SJSA1 (cell line): ENCODE measurements at places on chromosomes 13 and 19.

DNA sequence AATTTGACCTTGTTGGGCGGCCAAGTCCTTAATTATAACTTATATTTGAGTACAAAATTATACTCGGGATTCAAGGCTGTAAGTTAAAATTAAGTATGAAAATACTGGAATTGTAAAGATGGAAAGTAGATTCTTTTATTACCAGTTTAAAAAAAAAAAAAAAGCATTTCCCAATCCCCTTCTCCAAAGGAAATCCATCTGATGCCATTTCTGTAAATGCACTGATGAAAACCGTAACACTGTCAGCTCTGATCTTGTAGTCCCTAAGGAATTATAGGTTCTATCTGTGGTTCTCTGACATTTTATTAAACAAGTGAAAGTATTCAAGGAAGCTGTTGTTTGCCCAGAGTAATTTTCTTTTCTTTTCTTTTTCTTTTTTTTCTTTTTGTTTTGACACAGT, 41.6 kb upstream of the HNRNPA1L2 start:
- no peak for DNase-seq

DNA sequence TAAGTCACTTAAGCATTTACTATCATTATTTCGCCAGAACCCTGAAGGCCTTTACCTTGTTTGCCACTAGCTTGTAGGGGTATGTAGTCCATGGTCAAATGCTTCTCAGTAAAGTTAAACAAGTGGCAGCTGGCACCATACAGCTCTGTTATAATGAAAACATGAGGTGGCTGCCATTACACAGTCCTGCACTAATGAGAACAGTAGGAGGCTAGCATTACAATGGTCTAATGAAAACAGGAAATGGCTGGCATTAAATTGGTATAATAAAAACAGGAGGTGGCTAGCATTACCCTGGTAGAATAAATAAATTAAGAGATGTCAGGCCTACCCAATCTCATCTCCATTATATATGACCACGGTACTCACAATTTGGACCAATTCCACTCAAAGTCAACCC, 107.5 kb downstream of the PCDH17 start:
- no peak for DNase-seq

DNA sequence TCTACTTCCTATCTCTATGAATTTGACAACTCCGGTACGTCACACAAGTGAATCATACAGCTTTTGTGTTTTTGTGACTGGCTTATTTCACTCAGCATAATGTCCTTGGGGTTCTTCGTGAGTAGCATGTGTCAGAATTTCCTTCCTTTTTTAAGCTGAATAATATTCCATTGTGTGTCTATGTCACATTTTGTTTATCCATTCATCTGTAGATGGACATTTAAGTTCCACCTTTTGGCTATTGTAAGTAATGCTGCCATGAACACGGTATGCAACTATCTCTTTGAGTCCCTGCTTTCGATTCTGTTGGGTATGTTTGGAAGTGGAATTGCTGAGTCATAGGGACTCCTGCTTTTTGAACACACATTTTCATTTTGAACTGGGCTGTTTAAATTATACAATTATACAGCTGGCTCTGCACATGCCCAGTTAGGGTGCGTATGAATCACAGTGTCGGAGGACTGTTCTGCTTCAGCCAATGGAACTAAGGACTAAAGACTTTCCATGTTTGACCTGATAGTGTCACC, 43.0 kb upstream of the C13orf42 start:
- DNase-seq = peak; percentile 27

GRCh38 chr19:57825511-57825910, 4.6 kb upstream of the ZNF587B start:
- no peak for DNase-seq

GRCh38 chr19:12052091-12052496, 667 bp downstream of the ZNF878 start:
- DNase-seq = no peak

GRCh38 chr13:51635137-51635878, 51.0 kb downstream of the WDFY2 start:
- no peak for DNase-seq

DNA sequence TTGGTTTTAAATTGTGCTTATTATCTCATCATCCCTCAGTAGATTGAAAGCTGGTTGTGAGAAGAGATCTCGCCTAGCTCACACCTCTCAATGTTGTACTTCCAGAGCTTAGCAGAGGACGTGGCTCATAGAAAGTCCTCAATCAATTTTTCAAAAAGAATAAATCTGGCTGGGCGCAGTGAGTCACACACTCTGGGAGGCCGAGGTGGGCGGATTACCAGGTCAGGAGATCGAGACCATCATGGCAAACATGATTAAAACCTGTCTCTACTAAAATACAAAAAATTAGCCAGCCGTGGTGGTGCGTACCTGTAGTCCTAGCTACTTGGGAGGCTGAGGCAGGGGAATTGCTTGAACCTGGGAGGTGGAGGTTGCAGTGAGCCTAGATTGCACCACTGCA, 4.7 kb upstream of the ASF1B start:
- DNase-seq = no peak

GRCh38 chr19:39178296-39179006, 18.3 kb upstream of the NCCRP1 start:
- no peak for DNase-seq

DNA sequence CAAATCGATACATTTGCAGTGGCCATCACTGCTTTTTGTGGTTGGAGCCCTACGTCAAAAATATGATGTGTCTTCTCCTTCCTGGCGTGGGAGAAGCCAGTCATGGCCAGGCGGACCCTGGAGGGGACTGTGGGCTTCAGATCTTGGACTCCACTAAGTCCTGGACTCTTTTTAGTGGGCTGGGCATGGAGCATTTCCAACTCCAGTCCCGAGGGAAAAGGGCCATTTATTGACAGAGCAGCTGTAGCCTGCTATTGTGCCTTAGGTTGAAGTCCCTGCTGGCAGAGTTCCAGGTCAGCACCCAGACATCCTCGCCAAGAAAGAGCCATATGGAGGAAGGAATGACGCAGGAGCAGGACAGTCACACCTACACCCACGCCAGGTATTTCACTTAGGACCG, 179.2 kb upstream of the ZNF507 start:
- peak; percentile 23 for DNase-seq

GRCh38 chr13:114121496-114122126, 10.8 kb downstream of the RASA3 start:
- DNase-seq = no peak

DNA sequence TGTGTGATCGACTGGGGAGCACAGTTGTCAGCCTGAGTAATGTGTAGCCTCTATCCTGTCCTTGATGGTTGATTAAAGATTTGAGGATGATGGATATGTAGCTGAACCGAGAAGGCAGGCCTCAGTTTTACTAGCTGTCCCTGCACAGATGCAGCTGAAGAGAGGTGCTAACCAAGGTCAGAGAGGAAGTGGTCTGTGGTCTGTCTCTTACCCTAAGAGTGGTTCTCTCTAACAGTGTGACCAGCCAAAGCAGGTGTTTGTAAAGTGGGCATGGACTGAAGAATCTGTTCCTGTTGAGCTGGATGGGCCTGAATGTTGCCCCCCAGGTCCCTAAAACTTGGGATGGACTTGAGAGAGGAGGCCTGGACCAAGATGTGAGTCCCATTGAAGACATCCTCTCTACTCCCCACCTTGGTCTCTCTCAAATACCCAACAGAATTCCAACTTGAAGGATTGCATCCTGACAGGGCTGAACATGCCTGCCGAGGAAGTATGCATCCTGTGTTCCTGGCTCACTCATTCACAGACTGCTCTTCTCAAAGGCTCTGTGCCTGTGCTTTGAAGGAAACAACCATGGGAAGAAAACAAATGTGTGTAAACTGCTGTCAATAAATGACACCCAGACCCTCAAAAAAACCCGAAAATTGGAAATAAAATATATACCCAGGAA, 223.8 kb downstream of the MAB21L1 start:
- DNase-seq = no peak

- no peak for DNase-seq
Observed at GRCh38 chr19:13978351-13979243, 26.3 kb downstream of the DCAF15 start.

GRCh38 chr19:52170863-52171320, 529 bp downstream of the ZNF836 start:
- DNase-seq = no peak

GRCh38 chr19:7541828-7542443, 6.4 kb downstream of the PNPLA6 start:
- no peak for DNase-seq

DNA sequence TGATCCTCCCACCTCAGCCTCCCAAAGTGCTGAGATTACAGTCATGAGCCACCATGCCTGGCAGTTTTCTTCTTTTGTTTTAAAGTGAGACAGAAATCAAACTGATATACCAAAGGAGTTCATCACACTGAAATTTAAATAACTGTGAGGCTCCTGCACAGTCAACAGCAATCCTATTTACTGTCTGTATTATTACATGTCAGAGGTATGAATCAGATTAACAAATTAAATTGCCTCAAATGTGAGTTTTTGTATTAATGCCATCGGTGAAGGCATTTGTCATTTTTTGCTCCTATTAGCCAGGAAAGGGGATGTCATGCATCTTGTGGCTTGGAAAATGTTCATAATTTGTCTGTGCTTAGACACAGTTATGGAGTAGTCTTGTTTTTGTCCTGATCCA, 20.4 kb downstream of the DCT start:
- DNase-seq = no peak

DNA sequence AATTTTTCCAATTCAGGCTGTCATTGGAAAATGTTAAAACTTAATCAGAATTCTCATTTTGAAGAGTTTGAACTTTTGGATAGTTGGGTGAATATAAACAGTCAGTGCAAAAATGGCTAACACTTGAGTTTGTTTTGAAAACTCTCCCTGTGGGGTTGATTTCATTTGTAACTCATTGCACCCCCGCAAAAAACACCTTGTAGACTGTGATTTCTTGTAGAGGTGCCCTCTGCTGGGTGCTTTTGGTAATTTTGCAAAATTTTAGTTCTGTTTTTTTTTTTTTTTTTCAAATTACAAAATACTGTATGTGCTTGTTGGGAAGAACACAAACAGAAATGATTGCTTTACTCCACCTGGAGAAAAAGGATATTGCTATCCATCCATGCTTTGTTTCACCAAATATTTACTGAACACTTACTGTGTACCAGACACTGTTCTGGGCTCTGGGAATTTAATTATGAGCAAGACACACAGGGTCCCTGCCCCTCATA, 28.2 kb upstream of the GPI start:
- peak; percentile 52 for DNase-seq

DNA sequence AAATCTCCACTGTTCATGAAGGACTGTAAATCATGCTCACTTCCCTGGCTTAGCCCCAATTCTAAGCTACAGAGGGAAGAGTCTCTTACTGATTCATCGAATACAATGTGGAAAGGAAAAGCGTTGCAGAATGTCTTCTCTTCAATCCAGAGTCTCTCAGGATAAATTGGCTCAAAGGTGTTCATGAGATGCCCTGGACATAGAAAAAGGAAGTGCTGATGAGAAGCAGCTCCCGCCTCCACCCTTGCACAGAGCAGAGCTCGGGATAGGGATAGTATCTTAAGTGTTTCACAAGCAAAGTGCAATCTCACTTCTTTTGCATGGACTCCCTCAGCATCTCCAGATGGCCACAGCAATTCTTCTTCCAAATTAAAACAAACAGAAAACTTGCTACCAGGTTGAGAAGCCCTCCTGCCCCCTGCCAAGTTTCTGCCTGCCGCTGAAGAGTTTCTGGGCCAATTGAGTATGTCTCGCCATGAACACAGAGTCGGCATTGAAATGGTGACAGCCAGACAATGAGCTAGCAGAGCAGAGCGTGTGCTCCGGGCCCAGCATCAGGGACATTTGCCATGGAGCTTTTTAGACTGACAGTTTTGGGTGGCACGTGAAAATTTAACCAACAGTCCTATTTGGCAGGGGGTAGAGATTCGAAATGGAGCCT, 85.7 kb downstream of the C13orf42 start:
- no peak for DNase-seq

DNA sequence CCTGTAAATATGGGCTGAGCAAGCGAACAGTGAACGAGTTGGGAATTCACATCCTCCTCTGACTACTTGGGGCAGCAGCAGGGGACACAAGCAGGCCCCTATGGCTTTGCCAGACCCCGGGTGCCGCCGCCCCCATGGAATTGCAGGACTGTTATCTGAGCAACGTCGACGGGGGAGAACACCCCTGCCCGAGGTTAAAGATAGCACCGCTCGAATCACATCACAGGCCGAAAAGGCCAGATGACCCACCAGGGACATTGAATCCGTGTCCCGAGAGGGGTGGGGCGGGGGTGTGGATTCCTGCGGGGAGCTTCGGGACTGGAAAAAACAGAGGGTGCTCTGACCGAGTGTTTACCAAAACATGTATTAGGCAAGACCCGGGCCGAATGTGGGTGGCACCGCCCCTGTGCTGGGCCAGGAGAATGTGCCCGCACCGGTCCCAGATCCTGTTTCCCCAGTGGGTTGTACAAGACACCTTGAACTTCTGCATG, 9.1 kb downstream of the FEM1A start:
- DNase-seq = no peak

GRCh38 chr19:8577247-8577646, at the start of gene MYO1F:
TSS of gene MYO1F (minus strand) at chr19:8577442. CDS start at chr19:8577309, 133 bp downstream.
- DNase-seq = no peak

DNA sequence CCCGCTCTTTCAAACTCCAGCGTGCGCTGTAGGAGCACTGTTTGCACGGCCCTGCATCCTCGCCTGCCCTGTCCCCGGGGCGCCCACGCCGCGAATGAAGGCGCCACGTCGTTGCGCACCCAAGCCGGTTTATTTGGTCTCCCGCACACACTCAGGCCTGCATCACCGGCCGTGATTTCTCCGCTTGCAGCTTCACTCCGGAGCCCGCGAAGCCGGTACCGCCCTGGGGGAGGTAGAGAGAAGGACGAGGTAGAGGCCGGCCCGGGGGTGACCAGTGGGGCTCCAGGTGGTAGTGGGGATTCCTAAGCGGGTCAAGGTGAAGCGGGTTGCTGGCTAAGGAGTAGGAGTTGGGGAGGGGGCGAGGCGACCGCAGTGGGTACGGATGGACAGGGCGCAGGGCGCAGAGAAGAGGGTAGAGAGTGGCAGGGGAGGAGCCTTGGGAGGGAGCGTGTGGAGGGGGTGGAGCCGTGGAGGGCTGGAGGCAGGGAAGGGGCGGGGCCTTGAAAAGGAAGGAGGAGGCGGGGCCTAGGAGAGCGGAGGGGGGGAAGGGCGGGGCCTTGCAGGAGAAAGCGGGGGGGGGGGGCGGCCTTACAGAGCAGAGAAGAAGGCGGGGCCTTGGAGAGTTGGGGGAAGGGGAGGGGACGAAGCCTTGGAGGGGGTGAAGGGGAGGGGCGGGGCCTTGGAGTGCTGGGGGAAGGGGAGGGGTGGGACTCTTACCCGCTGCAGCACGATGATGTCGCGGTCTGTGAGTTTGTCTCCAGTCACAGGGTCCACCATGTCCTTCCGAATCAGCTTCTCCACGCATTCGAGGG, 24.6 kb downstream of the NOSIP start:
- no peak for DNase-seq

DNA sequence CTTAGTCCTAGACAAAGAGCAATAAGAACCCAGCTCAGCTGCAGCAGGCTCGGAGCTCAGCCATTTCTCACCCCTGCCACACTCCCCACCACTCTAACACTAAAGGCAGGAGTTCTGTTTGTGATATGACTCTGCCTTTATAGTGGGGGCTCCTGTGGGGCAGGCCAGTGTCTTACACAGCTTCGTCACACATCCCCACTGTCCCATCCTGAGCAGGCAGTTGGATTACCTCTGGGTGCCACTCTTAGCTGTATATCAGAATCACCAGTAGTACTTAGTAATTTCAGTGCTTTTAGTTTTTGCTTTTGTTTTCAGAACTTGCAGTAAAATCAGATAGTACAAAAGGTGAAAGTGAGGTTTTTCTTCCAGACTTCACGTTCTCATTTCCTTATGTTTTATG, 16.8 kb downstream of the SAMD4B start:
- no peak for DNase-seq
